ENCODE measurements at places on chromosomes 5 and 9. TPM values are rescaled to one million over a fixed set of nuclear protein-coding genes. Genes with fewer than 3 reads are reported as not detected.
A peak's percentile ranks its signal among the peaks of the same experiment; 100 is the strongest.

The GLRA1 gene
- not detected for total RNA-seq

GRCh38 chr9:131668439-131669268 is 71.2 kb downstream of the RAPGEF1 start:
- peaks cover 32% of the 10 kb centered on the region for H3K4me1 ChIP-seq
- H3K36me3 ChIP-seq, result no peaks in the 10 kb centered on the region
- H3K27ac ChIP-seq, result peak overlapping the region; percentile 28
- no peak for DNase-seq

The MARCOL gene
- total RNA-seq, result not detected

The GCNT4 gene
- total RNA-seq, result 0.07 TPM

GRCh38 chr5:121445511-121445910 is 406.2 kb upstream of the FTMT start:
- no peak overlapping the region for H3K27ac ChIP-seq
- H3K4me1 ChIP-seq, result no peaks in the 10 kb centered on the region
- no peak overlapping the region for H3K4me3 ChIP-seq
- no peaks in the 10 kb centered on the region for H3K27me3 ChIP-seq
- H3K36me3 ChIP-seq, result no peaks in the 10 kb centered on the region

DNA sequence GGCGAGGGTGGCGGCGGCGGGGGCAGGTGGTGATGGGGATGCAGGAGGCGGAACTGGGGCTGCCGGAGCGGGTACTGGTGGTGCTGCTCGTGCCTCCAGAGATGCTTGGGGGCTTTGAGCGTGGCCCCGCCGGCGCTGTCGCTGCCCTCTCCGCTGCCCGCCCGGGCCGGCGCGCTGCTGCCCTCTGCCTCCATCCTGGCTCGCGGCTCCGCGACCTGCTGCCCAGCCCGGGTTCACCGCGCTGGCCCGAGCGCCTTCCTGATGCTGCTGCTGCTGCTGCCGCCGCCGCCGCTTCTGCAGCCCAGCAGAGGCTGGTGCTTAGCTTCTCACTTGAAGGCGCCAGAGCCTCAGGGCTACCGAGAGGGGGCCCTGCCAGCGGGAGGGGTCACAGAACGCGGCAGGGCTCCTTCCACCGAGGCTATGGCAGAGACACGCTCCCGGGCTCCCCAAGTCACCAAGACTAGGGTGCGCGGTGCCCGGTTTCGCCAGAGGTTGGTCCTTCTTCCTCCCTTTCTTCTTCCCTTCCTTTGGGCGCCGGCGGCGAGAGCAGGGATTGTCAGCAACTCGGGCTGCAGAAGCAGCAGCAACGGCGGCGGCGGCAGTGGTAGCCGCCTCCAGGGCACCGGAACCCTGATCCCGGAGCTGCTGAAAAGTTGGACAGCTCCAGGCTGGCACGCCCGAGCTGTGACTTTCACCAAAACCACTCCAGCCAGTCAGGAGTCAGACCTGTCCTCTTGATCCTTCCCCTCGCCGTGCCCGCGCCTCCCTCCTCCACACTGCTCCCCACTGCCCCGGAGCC is at the start of gene PDE4D:
Gene PDE4D (minus strand): TSS at position 298 of the 799 bp plus-strand sequence.
- DNase-seq, result peak; percentile 90
- H3K27ac ChIP-seq, result no peak within 1 kb of the TSS
- no peaks in the 10 kb centered on the region for H3K4me1 ChIP-seq
- peaks cover 78% of the 10 kb centered on the region for H3K27me3 ChIP-seq
- H3K36me3 ChIP-seq, result no peaks in the 10 kb centered on the region

DNA sequence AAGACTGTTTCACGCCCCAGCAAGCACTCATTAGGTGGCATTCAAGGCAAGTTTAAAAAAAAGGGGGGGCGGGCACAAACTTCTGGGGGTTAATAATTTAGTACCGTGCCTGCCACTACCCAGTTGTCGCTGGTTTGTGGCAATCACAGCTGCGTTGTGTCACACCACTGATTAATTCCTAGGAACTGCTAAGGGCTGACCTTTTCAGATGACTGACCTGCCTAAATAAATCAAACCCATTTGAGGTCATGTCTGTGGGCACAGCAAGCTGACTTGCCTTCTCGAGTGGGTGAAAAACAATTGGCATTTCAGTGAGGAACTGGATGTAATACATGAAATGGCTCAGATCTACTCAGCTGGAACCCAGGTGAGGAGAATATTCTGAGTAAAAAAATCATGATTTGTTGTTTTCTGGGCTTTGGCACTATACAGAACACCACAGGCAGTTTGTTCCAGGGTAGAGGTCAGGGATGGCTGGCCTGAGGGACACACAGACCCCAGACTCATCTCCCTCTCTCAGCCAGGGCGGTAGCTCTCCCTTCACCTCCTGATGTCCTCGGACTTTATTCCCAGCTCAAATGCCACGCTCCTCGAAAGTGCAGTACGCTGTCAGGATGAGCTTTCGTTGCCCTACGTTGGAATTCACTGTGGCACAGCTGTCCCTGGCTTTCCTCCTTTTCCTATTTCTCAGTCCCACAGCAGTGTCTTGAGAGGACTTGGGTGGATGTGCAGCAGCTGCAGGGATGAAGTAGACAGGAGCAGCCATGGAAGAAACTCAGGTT is 15.5 kb upstream of the MGAT1 start:
- H3K36me3 ChIP-seq, result no peaks in the 10 kb centered on the region
- H3K4me3 ChIP-seq, result no peak overlapping the region
- H3K27ac ChIP-seq, result no peak overlapping the region
- H3K4me1 ChIP-seq, result peaks cover 9% of the 10 kb centered on the region
- no peak for DNase-seq
- no peaks in the 10 kb centered on the region for H3K27me3 ChIP-seq

DNA sequence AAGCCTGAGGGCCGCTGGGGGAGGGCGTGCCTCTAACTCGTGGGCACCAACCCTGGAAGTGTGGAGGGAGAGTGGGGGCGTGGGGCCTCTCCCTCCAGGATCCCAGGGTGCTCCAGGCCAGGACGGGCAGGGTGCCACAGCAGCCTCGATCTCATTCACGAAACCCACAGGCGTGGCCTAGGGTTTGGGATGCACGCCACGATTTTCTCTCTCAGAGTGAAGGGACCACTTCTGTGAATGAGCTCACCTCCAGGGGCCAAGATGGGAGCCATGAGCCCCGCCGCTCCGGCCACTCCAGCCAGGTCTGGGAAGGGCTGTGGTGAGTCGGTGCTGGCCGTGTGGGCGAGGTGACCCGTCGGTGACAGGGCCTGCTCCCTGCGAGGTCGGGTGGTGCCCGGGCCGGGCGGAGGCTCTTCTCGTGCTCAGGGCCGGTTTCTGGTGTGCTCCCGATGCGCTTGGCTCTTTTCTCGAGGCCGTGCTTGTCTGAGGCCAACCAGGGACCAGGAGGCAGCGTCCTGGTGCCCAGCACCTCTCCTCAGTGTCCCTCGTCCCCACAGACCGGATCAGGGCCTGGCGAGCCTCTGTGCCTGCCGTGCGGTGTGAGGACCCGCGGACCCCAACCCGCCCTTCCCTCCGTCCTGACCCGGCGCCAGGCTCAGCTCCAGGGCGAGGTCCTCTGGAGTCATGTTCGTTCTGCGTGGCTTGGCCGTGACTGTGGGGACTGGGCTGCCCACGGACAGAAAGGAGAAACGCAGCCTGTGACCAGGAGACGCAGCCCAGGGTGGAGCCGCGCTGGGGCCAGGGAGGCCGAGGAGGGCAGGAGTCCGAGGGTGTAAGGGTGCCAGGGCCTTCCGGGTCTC is 31.0 kb downstream of the TPPP start:
- no peak overlapping the region for H3K4me3 ChIP-seq
- no peak for DNase-seq
- no peaks in the 10 kb centered on the region for H3K27me3 ChIP-seq
- no peaks in the 10 kb centered on the region for H3K36me3 ChIP-seq
- H3K27ac ChIP-seq, result no peak overlapping the region
